ENCODE measurements at places on chromosomes 16 and 17.

GRCh38 chr16:86306011-86306644 is 204.2 kb upstream of the FOXF1 start:
- no peak for DNase-seq

DNA sequence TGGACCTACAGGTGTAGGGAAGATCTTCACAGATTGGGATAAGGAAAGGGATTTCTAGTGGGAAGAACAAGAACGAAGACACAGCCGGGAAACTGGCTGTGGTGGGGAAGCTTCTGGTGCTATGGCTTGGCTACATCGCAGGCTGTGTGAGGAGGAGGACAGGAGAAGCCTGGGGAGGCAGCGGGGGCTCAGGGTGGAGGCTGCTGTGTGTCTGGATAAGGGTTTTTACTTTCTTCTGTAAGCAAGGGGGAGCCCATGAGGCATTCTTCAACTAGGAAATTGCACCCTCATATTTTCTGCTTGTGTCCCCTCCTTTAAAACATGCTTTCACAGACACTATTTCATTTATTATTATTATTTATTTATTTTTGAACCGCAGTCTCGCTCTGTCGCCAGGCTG is 2.9 kb upstream of the RHBDF2 start:
- no peak for DNase-seq

DNA sequence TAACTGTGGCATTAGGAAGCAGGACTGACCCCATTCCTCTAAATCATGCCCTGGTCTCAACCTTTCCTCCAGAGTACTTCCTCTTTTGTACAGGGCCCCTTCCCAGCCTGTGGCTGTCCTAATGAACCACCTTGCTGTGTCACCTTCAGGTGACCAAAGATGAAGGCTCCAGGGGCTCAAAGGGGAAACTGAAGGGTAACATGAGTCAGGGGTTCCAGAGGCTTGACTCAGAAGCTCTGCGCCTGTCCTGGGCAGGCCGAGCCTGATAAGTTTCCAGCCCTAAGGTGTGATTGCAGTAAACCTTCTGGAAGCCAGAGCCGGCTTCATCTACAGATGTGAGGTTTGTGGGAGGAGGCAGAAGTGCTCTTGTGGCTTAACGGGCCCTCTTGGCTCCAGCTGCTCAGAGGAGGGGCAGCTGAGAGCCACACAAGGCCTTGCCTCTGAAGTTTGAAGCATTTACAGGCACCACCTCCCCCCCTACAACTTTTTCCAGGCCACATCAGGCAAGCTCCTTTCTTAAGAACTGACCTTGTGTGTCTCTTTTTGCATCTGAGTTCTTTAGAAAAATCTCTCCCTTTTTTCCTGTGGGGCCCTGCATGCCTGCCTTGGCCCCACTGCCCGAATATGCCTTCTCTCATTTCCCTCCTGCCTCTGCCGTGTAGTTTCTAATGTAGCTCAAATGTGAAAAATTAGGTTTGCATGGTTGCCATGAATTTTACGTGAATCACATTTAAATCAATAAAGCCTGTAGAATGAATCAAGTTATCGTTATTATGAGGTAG is 149.9 kb downstream of the CLEC16A start:
- DNase-seq: no peak

DNA sequence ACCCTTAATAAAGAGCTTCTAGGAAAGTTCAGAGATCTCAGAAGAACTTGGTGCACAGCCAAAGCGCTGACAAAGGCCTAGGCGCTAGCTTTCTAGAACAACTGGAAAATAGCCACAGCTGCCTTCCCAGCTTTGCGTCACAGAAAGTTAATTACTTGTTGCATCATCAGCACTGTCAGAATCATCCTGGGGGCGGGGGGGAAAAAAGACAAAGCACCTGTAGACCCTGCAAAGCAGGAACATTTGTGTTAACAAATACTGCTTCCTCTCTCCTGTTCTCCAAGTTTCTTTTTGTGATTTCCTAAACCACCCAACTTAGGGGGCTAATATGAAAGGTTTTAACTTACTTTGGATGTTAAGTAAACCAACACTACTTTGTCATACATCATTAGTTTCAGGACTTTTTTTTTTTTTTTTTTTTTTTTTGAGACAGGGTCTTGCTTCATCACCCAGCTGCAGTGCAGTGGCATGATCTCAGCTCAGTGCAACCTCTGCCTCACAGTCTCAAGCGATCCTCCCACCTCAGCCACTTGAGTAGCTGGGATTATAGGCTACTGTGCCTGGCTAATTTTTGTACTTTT is 4.8 kb upstream of the AARSD1 start:
- DNase-seq: no peak

GRCh38 chr17:66021757-66022156 is 170.2 kb downstream of the CEP112 start:
- DNase-seq: no peak

GRCh38 chr16:46882940-46883307 is 1.2 kb upstream of the GPT2 start:
- no peak for DNase-seq

DNA sequence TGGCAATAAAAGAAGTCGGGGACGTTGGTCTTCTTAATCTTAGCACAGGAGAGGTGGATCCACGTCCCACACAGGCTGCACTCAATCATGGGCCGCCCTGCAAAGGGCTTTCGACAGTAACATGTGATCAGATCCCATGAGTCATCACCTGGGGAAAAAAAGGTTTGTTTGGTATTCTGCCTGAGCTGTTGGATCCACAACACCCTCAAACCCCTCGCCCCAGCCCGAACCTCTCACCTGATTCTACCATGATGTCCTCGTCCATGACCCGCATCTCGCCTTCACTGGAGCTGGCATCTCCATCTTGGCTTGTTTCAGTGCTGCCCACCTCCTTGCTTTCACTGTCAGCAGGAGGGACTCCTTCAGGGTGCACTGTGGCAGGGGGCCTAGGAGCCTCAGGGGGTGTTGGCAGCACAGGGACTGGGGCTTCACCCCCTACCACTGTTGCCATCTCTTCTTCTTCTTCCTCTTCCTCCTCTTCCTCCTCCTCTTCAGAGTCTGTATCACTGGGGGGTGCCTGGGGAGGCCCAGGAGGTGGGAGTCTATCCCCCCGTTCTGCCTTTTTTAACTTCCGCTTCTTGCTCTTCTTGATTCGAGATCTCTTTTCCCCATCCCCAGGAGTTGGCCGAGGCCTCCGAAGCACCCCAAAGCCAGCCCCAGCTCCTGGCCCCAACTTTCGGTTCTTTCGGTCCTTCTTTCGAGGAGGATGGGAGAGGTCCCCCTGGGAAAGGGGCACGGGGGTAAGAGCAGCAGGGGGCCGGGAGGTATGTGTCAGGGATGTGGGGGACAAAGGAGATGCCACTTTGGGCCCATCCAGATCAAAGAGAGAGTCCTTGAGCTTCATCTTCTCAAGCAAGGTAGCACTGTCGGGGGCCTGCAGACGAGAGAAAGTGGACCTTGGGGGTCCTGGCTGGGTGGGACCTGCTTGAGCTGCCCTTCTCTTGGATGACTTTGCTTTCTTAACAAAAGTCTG is 1.7 kb upstream of the DVL2 start:
- no peak for DNase-seq

DNA sequence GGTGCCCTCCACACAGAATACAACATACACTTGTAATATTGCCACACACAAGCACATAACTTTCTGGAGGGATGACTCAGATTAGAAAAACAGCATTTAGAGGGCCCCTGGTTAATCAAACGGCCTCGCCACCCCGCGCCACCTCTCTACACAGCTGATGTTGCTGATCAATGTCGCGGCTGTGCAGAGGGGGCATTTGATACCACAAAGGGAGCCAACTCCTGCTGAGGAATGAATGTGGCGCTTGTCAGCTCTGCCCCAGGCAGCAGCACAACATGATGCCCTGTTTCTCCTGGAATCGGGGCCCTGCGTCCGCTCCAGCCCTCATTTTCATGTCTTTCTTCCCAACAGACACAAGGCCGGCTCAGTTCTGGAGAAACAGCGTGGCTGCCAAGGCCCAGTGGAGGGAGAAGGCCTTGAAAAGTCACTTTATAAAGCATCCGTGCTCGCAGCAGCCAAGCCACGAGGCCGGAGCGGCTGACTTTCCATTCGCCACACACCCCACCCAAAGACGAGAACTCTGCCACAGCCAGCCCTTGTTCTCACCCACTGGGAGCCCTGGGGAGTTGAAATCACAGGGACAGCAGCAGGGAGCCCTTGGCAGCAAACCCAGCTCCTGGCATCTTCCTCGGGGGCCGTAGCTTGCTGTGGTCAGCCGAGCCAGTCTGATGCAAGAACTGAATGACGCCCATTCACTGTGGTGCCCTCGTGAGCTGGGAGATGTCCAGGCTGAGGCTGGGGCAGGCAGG is 65.6 kb downstream of the XYLT1 start:
- no peak for DNase-seq

- no peak for DNase-seq
Observed at GRCh38 chr16:71474864-71475263, 12.8 kb upstream of the ZNF23 start.

DNA sequence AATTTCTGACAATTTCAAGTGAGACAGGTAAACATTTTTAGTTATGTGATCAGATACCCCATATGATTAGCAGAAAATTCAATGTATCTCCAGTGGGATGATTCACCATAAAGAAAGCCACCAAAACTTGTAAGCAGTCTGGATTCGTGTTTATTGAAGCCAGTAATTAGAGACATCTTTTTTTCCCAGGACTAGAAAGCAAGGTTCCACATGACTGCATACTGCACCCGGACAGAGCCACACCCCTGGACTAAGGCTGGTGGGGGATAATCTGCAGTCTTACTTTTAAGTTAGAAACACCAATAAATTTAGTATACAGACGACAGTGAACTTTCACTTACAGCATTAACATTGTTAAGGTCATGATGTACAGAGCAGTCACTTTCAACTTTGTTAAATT is 24.2 kb upstream of the CMTM4 start:
- DNase-seq: no peak

DNA sequence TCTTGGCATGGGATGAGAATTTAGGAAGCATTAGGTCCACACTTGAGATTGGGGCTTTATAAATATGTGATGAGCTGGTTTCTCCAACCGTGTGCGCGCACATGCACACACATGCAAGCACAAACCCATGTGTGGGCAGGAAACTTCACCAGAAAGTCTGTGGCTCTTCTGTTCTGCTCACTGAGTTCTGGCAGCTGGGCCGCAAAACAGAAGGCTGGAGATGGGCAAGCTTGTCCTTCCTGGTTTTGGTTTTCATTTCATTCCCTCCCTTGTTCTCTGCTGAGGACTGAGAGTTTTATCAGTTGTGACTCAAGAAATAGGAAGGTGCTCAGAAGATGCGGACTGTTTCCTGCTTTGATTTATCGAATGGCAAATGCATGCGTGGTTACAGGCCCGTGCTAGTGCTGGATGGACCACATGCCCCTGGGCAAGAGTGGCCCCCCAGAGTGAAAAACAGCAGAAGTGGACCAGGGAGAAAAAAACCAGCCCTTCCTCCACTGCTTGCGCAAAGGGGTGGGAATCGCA is 14.1 kb downstream of the MAP3K14 start:
- no peak for DNase-seq

- DNase-seq: no peak
Observed at GRCh38 chr16:57829969-57830360, 27.7 kb upstream of the KIFC3 start.

GRCh38 chr17:67385122-67385988 is 8.3 kb downstream of the PITPNC1 start:
- DNase-seq: no peak

DNA sequence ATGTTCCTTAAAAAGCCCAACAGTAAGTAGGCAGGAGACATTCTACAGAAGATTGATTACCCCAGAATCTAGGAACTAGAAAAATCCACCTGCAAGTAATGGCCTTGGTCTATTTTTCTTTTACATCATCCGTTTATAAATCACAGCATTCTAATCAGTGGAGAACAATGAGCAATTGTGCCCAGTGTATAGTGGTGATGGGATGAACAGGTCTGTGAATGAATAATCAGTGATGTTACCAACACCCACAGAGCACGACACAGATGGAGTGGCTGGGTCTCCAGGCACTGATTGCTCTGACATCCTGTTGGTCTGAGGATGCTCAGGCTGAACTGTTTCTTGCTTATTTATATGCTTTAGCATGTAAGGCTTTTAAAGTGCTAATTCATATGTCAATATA is 1251.2 kb upstream of the CDH8 start:
- no peak for DNase-seq

- DNase-seq: peak; percentile 26
Observed at GRCh38 chr17:81926451-81927151, 934 bp downstream of the MAFG start.

GRCh38 chr16:13996778-13997288 is 74.3 kb upstream of the MRTFB start:
- no peak for DNase-seq

DNA sequence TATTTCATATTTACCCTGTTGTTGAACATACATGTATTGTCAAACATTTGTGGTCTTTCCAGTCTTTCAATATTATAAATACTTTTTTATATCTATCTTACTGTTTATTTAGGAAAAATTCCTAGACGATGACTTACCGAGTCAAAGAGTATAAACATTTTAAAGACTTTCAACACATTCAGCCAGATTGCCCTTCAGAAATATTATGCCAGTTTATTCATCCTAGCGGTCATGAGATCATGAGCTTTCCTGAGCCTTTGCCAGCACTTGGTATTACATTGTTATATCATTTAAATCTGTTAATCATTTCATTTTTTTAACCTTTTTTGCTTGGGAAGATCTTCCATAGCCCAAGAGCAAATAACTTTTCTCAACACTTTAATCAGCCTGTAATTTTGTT is 197.4 kb downstream of the SPECC1 start:
- DNase-seq: no peak

DNA sequence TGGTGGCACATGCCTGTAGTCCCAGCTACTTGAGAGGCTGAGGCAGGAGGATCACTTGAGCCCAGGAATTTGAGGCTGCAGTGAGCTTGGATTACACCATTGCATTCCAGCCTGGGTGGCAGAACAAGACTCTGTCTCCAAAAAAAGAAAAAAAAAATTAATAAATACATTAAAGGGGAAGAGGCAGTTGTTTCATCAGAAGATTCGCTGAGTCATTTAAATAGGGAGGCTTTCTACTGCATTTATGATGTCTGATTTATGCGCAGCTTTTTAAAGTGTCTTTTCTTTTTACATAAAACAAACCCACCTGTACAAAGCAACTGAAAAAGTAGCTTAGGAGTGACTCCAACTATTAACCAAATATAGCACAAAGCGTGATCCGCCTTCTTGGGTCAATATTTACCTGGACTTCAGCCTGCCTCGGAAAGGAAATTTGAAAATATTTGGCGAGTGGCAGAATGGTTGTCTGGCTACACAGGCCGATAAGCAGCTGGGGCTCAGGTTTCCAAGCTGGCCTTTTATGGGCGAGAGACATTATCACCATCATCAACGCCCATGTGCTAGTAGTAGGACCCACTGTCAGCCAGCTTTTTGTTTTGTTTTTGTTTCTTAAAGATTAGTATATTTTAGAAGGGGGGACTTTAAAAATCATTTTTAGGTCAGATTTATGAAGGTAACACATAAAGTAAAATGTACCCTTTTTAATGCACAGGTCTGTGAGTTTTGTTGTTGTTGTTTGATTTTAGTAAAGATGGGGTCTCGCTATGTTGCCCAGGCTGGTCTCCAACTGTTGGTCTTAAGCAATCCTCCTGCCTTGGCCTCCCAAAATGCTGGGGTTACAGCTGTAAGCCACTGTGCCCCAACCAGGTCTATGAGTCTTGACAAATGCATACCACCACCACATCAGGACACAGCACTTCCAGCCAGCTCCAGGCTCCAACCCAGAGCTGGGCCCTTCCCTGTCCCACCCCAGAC is 42.5 kb upstream of the RASD1 start:
- DNase-seq: no peak

All from stimulated activated CD4-positive, alpha-beta T cell treated with anti-CD3 and anti-CD28 coated beads, TNF-alpha, amount 100 ng/mL, for 1 hour (primary cell).